Foreskin melanocyte (primary cell): ENCODE measurements at places on chromosomes 3 and 15.

DNA sequence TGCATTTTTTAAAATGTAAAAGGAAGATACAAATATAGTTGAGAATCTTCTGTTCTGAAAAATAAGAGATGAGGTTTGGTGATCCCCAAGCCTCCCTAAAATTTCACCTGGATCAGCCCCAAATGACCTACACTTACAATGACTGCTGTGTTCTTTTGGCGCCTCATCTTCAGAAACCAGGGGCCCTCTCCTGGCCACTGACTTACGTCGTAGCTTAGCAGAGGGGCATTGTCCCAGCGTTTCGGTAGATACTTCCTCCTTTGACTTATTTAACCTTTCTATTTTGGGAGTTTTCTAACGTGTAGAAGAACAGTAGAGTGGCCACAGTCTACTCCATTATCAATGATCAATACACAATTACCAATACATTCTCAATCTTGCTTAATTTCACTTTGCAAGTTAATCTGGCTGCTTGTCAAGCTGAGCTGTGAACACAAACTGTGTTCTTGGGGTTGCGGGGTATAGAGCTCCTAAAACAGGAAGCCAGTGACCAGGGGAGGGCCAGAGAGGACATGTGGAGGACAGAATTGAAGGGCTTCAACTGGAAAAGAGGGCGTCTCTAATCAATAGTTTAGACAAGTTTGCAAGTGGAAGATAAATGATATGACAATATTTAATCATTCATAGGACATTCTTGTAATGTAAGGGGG lies 419.5 kb downstream of the LPP start:
- DNase-seq, result no peak

GRCh38 chr3:126678693-126679317 lies 23.9 kb upstream of the TXNRD3 start:
- DNase-seq, result no peak

GRCh38 chr3:56688191-56688590 lies 5.1 kb upstream of the TASOR start:
- no peak for DNase-seq

DNA sequence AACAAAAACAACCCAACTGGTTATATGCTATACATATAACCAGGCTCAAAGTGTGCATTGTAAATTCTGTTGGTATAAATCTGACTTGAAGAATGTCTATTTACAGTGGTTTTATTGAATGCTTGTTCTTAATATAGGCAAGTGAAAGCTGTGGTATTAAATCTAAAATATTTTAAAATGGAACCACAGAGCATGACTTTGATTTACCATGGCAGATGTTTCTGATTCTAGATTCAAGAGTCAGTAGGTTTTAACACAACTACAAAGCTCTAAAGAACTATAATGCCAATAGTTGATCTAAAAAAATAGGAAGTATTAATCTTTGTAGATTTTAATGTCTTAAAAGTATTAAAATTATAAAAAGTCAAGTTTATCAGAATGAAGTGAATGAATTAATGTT lies 141.9 kb upstream of the PLSCR5 start:
- peak; percentile 61 for DNase-seq

DNA sequence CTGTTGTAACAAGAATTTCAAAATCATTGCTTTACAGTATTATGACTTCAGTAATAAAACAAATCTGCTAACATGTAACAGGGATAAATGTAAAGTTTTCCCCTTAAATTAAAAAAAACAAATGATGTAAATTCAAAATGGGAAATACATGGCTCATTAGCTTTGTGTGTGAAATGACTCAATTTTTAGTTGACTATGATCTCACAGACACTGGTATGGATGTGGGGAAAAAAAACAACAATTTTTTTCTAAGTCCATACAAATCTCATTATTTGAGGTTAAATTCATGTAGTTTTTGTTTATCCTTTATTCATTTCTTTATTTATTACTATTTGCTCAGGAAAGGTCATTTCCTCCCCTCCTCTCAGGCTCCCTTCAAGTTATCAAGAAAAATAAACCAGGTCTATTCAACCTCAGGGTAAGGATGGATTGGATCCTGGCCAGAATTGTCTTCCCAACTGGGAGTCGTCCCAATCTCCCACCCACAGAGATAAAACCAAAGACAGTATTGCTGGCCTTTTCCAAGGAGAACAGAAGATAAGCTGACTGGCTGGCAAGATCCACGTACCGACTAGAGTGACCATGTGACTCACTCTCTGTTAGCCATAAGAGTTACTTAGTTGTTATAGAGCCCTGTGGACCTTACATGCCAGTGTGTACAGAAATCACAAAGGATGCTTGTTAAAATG lies 373.3 kb downstream of the GAP43 start:
- DNase-seq, result no peak

DNA sequence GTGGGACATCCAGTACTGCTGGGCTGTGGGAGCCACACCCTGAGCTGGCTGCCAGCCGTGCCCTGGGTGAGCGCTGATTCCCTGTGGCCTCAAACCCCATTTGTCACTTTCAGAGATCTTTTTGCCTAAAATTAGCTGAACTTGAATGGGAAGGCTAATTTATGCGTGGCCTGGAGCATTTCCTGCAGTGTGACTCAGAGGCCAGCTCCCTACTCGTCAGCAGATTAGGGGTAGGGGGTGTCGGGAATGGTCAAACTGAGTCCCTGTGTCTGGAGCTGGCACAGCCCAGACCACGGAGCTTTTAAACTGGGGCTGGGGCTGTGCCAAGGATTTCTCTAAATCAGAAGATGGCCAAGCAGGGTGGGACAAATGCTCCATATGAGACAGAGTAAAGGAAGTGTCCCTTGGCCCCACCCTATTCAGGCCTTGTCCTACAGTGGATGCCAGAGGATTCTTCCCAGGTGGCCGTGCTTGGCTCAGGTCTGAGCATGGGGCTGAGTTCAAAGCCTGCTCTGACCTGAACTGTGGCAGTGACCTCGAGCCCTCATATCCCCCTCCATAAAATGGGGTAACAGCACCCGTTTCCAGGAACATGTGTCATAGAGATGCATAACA lies 59.7 kb downstream of the ATP2B2 start:
- DNase-seq, result peak; percentile 76

GRCh38 chr3:30228302-30228631 lies 378.1 kb upstream of the TGFBR2 start:
- no peak for DNase-seq

- DNase-seq, result no peak
Measured at GRCh38 chr3:133693821-133694220, 32.1 kb upstream of the TOPBP1 start.

GRCh38 chr3:154240235-154240634 lies 84.1 kb downstream of the DHX36 start:
- no peak for DNase-seq

DNA sequence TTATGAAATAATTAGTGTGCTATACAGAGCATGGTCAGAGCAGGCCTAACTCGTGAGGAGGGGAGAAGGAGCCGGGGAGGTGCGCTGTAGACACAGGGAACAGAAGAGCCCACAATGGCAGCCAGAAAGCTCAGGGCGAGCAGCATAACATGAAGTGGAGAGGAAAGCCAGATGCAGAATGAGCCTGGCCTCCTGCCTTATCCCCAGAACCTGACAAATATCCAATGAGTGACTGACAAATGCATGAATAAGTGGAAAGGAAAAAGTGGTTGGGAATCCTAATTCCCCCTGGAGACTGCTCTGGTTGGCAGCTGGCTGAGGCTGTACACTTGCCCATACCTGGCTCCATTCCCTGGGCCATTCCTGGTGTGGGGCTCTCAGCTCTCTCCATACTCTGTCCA lies 9.2 kb upstream of the MST1R start:
- no peak for DNase-seq

- DNase-seq, result peak; percentile 70
Measured at GRCh38 chr3:146969356-146969755, 364.2 kb upstream of the PLSCR5 start.

GRCh38 chr3:9915254-9916141 lies 1.4 kb upstream of the IL17RC start:
- DNase-seq, result peak; percentile 67

GRCh38 chr3:129050556-129051295 lies 9.9 kb upstream of the GP9 start:
- no peak for DNase-seq

- DNase-seq, result no peak
Measured at GRCh38 chr3:26587571-26587970, 35.0 kb upstream of the LRRC3B start.

DNA sequence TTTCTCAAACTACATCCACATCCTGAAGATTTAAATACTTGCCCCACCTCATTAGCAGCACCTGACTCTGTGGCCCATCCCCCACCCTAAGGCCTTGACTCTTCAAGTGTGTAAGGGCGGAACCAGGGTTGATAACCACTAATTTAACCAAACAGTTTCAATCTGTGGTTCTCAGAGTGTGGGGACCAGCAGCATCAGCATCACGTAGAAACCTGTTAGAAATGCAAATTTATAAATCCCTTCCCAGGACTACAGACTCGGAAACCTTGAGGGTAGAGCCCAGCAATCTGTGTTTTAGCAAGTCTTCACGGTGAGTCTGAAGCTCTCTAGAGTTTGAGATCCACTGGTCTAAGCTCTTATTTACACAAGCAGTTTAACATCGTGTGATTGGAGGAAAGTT lies 12.4 kb downstream of the GNB4 start:
- DNase-seq, result no peak

DNA sequence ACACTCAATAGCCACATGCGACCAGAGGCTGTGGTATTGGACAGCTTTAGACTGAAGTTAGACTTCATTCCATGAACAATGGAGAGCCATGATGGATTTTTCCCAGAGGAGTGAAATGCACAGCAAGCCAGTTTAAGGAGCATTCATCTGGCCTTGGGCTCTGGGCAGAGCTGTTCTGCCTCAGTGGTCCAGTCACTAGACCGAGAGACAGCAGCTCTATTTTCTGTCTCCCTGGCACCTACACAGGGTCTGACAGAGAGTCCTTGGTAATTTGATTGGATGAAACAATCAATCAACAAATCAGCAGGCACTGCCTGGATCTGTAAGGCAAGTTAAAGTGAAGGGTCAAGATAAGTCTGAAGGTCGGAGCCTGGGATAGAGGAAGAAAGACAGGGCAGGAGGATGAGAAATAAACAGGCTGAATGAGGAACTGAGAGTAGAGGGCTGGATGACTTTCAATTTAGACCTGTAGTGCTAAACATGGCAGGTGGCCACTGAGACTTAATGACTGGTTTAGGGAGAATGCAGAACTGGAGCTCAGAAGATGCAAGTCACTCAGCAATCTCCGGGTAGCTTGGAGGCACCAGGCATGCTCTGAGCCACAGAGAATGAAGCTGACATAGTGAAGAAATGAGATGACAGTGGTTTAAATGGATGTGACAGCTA lies 98.5 kb upstream of the SLC25A36 start:
- no peak for DNase-seq

- no peak for DNase-seq
Measured at GRCh38 chr3:66464512-66464894, 36.3 kb downstream of the LRIG1 start.

GRCh38 chr3:184556582-184557347 lies 4.8 kb upstream of the EPHB3 start:
- DNase-seq, result no peak

- DNase-seq, result no peak
Measured at GRCh38 chr3:43142472-43142871, 36.6 kb upstream of the POMGNT2 start.

GRCh38 chr3:172905451-172905850 lies 154.9 kb downstream of the ECT2 start:
- DNase-seq, result no peak

GRCh38 chr3:549636-550035 lies 353.1 kb downstream of the CHL1 start:
- DNase-seq, result no peak

DNA sequence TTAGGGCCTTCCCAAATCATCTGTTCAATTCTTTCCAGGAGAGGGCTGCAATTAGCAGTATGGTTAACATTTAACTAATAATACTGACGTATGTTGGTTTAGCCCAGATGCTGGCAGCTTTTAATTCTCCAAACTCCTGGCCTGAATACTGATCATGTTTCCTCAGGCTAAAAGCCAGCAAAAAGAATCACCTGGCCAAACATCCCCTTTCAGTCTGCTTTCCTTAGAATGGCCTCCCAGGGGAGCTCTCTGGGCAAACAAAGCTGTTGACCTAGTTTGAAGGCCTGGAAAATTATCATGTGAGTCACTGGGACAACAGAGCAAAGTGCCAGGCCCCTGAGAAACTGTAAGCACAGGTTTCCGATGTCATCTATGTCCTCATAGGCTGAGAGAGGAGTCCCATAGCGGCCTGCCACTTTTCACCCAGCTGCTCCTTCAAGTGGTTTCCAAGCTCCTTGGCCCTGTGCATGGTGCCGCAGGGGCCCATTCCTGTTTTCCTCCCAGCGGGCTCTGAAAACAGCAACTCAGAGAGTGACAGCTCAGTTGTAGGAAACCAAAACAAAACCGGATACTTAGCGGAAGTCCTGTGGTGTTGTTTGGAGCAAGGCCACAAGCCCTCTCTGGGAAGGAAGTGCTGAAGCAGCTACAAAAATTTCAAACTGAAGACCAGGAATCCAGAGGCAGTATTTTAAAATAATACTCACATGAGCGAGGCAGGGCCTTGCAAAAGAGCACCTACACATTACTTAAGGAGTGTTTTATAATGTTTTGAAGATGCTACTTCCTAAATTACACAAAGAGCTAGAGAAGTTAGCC lies 36.5 kb upstream of the RAB11A start:
- peak; percentile 45 for DNase-seq

DNA sequence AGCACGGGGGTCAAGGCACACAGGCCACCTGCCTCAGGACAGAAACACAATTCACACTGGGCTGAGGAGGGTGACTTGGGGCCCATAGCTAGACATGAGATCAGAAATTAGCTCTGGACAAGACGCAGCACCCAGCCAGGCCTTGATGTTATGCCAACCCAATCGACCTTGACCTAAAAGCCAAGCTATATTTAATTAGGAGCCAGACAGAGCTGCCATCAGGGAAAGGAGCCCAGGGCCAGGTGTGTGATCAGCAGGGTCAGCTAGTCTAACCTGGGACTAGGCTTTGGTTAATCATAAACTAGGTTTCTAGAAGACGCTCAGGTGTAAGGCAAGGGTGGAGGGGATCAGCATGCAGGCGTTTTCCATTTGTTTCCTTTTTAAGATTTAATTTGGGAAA lies 23.9 kb upstream of the SLC25A36 start:
- DNase-seq, result no peak

- DNase-seq, result no peak
Measured at GRCh38 chr3:97815149-97815917, 6.5 kb upstream of the CRYBG3 start.

DNA sequence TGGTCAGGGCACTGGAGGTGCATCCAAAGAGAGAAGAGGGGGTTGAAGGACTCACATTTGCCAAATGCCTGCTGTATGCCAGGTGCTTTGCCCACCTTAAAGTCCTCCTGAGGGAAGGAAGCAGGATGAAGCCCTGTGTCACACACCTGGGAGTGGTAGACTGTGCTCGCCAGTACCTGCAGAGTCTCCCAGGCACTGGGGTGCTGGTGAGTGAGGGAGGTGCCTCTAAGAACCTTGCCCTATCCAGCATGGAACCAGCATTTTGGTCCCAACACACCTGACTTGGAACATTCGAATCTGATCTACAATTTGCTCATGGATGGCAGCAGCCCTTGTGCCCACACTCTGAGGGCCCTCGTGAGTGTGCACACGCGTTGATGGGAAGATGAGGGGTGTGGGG lies 76.7 kb downstream of the SEC22A start:
- DNase-seq, result no peak

- DNase-seq, result no peak
Measured at GRCh38 chr15:89192136-89192535, 29.2 kb downstream of the RLBP1 start.
